ENCODE measurements at places on chromosomes 6 and 20.

GRCh38 chr6:38603966-38604365, 35.8 kb downstream of the BTBD9 start:
- DNase-seq: no peak

GRCh38 chr6:51129043-51129442, 310.4 kb downstream of the TFAP2B start:
- DNase-seq: no peak

- DNase-seq: no peak
Observed at GRCh38 chr6:47428746-47429664, 48.6 kb upstream of the CD2AP start.

- no peak for DNase-seq
Observed at GRCh38 chr6:20211037-20211940, 980 bp downstream of the MBOAT1 start.

GRCh38 chr6:163837691-163838431, 423.3 kb downstream of the QKI start:
- peak; percentile 52 for DNase-seq

Measured in right forelimb (tissue), 1 donor.